ENCODE measurements at places on chromosomes 5 and 9.

DNA sequence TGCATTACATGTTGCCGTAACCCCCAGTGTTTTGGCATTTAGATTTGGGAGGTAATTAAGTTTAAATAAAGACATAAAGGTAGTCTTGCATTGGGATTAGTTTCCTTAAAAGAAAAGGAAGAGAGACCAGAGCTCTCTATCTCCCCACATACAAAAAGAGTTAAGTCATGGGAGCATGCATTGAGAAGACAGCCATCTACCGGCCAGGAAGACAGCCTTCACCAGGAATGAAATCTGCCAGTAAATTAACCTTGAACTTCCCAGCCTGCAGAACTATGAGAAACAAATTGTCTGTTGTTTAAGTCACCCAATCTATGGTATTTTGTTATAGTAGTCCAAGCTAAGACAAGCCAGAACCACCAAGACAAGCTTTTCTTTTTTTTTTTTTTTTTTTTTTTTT is 567.0 kb upstream of the CDH18 start:
- no peak for DNase-seq

- DNase-seq: no peak
These were observed 1.6 kb upstream of the MGAT1 start for GRCh38 chr5:180804129-180804618.

GRCh38 chr5:79774171-79774854 is 84.7 kb downstream of the CMYA5 start:
- no peak for DNase-seq

- DNase-seq: no peak
These were observed 96.4 kb downstream of the EBF1 start for GRCh38 chr5:159003045-159004030.

DNA sequence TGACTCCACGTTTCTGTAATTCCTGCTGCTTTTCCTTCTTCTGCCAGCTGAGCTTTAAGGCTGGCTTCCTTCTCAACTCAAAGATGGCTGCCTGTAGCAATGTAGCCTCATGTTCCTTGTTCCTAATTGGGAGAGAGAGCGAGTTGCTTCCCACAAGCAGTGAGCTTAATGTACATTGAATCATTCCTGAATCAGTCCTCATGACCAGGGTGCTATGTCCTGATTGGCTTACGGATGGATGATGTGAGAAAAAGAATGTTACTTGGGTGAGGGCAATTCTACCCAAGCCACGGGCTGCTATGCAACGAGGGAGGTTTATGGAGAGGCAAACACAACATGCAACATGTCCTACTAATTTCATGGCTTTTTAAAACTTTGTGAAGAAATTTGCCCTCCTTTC is 356.2 kb downstream of the RASEF start:
- DNase-seq: no peak

DNA sequence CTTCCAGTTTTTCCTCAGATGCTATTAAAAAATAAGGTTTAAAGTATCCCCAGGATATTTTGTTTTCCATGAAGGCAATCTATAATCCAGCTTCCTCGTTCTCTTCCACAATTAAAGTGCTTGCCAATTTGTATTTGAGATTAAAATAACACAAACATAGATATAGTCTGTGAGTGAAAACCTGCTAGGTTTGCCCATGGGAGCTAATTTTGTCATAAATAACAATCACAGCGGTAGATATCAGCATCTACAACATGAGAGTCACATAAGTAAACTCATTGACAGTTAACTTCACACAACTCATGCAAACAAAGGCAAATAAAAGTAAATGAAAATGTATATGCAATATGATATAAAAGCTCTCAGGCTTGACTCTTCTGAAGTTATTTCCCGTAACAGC is 29.2 kb upstream of the RASGRF2 start:
- DNase-seq: no peak

- no peak for DNase-seq
These were observed 64.9 kb downstream of the PDE4D start for GRCh38 chr5:59828623-59829022.

GRCh38 chr5:115626445-115626823 is 598 bp upstream of the TMED7 start:
- no peak for DNase-seq

DNA sequence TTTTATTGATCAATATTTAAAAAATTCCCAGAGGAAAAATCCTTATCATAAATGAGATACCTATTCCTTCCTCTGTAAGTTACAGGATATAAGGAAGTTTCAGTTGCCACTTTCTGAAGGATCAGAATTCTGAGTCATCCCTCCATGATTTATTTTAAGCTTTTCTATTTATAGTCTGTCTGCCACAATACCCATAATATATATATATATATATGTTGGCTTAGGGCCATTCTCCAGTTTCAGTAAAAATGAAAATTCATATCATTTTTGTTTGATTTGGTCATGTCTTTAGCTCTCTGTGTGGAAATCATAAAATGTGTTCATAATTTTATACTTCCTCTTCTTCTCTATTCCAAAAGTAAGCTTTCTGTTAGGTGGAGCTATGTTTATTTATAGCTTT is 215.8 kb upstream of the CYLC2 start:
- no peak for DNase-seq

DNA sequence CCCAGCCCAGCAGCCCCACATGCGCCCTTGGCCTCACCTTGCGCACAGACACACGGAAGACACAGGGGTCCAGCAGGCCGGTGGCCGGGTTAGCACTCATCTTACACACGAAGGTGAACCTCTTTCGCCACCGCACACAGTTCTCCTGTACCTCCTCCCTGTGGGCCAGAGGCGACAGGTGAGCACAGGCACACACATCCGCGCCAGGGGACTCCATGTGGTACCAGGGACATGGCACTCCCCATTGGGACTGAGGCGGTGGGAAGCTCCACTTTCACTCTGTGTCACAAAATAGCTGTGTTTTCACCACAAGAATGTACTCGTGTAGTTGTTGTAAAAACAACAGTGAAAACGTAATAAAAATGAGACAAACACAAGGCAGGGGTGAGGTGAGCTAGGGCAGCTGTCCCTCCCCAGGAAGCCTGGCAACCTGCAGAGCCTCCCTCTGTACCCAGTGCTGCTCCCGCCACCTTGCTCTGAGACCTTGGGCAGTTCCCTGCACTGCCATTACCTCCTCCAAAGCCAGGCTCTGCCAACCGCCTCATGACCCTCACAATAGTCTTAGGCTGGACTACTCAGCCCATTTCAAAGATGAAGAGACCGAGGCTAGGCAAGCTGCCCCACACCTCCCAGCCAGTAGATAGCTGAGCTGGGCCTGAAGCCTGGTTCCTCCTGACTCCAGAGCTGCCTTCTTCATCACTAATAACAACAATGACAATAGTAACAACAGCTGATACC is 16.3 kb upstream of the DPM2 start:
- no peak for DNase-seq

- DNase-seq: peak; percentile 16
These were observed 14.0 kb downstream of the MYOZ3 start for GRCh38 chr5:150675069-150675468.

- no peak for DNase-seq
These were observed 223.6 kb downstream of the MLLT3 start for GRCh38 chr9:20398536-20399338.

- no peak for DNase-seq
These were observed 32.9 kb downstream of the TRPC7 start for GRCh38 chr5:136332223-136333015.

DNA sequence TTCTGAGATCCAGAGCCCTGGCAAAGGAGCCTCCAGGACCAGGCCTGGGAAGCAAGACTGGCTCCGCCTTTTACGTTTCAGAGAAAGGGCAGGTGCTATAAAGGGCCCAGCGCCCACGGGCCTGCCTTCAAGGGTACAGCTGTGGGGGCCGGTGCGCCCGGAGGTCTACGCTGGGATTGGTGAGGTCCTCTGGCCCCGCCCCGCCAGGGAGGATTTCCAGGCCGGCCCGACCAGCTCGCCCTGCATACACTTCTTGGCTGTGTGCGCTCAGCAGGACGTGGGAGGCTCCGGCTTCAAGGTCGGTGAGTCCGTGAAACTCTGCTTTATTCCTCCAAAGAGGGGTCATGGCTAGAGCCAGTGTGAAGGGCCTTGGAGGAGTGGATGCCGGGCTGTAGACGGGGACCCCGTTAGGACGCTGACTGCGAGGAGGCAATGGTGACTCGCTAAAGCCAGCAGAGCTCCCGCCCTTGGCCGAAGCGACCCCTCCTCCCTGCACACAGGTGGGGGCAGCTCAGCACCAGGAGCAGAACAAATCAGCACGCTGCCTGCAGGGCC is at the start of gene CKMT2:
TSS of gene CKMT2 (plus strand) at position 243 of the 555 bp plus-strand sequence. CDS start 17,811 bp downstream, outside the sequence.
- DNase-seq: no peak

- DNase-seq: no peak
These were observed 46.0 kb downstream of the AHRR start for GRCh38 chr5:367358-368130.

- DNase-seq: no peak
These were observed 144.4 kb upstream of the PHYKPL start for GRCh38 chr5:178376921-178377582.
